ENCODE measurements at places on chromosomes 2 and 18. TPM values are rescaled to one million over a fixed set of nuclear protein-coding genes. Genes with fewer than 3 reads are reported as not detected.

REEP1 gene
- total RNA-seq, result 0.67 TPM

ICA1L gene
- total RNA-seq, result 1.4 TPM

TUBA4B gene
- total RNA-seq, result 0.35 TPM

LGALSL gene
- 7.7 TPM for total RNA-seq

HOXD4 gene
- total RNA-seq, result 0.51 TPM

SKOR2 gene
- not detected for total RNA-seq

ECEL1 gene
- 0.15 TPM for total RNA-seq

LONRF2 gene
- 2.5 TPM for total RNA-seq

UGP2 gene
- total RNA-seq, result 87.8 TPM

EML6 gene
- 1.0 TPM for total RNA-seq

MOGAT1 gene
- not detected for total RNA-seq

PCARE gene
- not detected for total RNA-seq

PRSS56 gene
- total RNA-seq, result 0.14 TPM

EMILIN1 gene
- total RNA-seq, result 0.48 TPM

STON1 gene
- total RNA-seq, result 0.36 TPM

NRP2 gene
- 92.0 TPM for total RNA-seq

GFPT1 gene
- 27.8 TPM for total RNA-seq

GNAL gene
- total RNA-seq, result 4.4 TPM

NAT8 gene
- total RNA-seq, result not detected

RHBDD1 gene
- total RNA-seq, result 8.4 TPM

GALNT5 gene
- total RNA-seq, result 2.8 TPM

COBLL1 gene
- total RNA-seq, result 3.9 TPM

TMEM37 gene
- total RNA-seq, result 1.8 TPM

ITPRIPL1 gene
- not detected for total RNA-seq

CNDP1 gene
- total RNA-seq, result not detected

MARCHF4 gene
- 45.6 TPM for total RNA-seq
